Chondrocyte (in vitro differentiated cells): ENCODE measurements at places on chromosomes 16 and 17.
A peak's percentile ranks its signal among the peaks of the same experiment; 100 is the strongest.

- no peak for DNase-seq
Measured at GRCh38 chr17:57910462-57911420, 44.5 kb downstream of the CUEDC1 start.

DNA sequence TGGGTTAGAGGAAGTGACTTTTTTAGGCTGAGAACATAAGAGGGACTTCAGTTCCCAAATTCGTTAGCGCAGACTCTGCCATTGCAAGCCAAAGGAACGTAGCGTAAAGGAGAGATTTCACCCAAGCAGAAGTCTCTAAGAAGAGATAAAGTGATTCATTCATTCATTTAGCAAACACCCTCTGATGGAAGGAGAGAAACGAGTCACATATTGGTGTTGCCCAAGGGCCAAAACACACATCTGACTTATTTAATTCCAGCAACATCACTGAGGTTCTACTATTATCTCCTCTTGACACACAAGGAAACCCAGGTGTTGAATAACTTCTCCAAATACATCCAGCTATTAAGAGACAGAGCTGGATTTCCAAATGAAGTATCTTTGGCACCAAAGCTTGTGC is 85.7 kb upstream of the CACNG3 start:
- DNase-seq: no peak

GRCh38 chr17:7781429-7781828 is 52.6 kb upstream of the KDM6B start:
- DNase-seq: no peak

- DNase-seq: no peak
Measured at GRCh38 chr16:57534337-57534880, 2.0 kb downstream of the CCDC102A start.

- no peak for DNase-seq
Measured at GRCh38 chr16:22022151-22022550, 14.2 kb downstream of the MOSMO start.

- no peak for DNase-seq
Measured at GRCh38 chr16:57112403-57113041, 20.1 kb downstream of the CPNE2 start.

- DNase-seq: no peak
Measured at GRCh38 chr17:8847891-8848290, 19.6 kb downstream of the PIK3R6 start.

DNA sequence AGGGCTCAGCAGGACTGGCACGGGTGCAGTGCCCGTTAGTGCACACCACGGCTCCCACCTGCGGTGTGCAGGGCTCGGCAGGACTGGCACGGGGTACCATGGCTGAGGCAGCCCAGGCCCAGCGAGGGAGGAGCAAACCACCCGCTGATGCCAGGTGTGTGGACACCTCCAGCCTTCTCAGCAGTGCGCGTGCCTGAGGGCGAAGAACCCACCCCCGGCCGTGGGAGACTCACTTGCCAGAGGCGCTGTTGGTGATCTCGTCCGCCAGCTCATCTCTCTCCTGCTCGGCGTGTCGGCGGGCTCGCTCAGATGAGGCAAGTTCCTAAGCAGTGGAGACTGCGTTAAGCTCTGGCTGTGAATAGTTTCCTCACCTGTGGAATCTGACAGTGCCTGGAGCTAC is 45.4 kb downstream of the NDEL1 start:
- no peak for DNase-seq

DNA sequence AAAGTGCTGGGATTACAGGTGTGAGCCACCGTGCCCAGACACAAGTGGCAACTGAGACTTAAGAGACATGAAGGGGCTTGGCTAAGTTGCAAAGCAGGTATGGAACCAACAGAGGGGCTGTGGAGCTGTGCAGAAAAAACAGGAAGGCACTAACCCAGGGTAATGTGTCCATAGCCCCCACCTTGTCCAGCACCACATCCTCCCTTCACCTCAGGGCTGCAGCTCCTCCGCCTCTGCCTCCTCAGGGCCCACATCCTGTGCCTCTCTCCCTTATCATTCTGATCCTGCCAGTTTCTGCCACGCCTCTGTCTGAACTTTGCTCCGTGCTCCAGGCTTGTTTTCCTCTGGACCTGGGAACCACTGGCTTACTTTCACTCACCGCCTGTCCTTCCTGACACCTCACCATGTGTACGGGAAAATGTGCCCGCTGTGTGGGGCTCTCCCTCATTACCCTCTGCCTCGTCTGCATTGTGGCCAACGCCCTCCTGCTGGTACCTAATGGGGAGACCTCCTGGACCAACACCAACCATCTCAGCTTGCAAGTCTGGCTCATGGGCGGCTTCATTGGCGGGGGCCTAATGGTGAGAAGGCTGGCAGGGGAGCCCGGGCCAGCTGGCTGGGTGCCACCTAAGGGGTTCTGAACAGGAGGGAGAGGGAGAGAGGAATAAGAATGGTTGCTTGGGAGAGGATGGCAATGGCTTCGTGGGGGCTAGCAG is at the start of gene TM4SF5:
TSS of gene TM4SF5 (plus strand) at position 368 of the 716 bp plus-strand sequence. CDS start at position 405, 37 bp downstream.
- DNase-seq: peak; percentile 60

- DNase-seq: no peak
Measured at GRCh38 chr17:78484271-78485246, 92.6 kb downstream of the DNAH17 start.

GRCh38 chr17:46822388-46822921 is 4.0 kb upstream of the WNT3 start:
- no peak for DNase-seq

DNA sequence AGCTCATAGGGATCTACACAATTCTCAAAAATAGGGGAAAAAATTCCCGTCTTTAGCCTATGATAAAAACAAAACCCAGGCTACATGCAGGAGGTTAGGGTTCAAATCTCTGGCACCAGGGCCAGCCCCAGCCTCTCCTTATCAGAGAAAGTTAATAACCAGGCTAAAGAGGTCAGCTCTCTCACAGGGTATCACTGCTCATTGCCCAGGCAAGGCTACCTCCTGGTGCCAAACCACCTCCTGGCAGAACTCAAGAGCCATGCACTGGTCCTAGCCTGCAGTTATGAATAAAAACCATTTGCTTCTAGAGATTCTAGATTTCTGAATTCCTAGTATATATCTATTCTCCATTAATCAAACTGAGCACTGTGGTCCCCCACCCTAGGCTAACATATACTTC is 65.8 kb downstream of the CREBBP start:
- no peak for DNase-seq

GRCh38 chr17:19286751-19287341 is 49.7 kb downstream of the EPN2 start:
- no peak for DNase-seq

DNA sequence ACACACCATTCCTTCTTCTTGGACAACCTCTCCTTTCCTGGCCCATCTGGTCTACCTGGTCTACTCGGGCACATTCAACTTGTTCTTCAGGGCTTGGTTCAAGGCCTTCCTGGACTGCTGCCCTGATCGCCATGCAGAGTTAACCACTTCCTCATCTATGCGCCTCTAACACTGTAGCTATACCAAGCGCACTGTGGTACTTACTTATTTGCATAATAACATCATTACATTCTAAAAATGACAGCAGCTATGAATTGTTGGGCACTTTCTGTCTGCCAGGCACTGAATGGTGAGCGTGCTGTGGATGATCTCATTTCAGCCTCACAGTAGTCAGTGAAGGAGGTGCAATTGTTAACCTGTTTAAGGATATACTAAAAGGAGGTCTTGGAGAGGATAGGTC is 66.9 kb upstream of the SDK2 start:
- no peak for DNase-seq

DNA sequence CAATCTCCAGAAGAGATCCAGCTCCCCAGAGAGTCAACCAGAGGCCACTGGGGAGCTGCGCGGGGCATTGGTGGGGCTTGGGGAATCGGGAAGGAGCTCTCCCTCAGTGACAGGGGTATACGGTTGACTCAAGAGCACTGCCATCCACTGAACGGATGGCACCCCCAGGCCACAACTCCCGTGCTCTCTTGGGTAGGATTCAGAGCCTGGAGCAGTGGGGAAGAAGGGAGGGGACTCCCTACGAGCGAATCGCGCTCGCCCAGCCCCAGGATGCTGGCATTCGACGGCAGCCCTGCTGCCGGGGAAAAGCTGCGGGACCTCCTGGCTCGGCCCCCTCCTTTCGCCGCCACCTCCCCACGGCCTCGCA is 473 bp upstream of the TPPP3 start:
- DNase-seq: no peak

GRCh38 chr17:410543-411401 is 58.2 kb upstream of the RPH3AL start:
- no peak for DNase-seq

GRCh38 chr16:84574191-84574590 is 43.7 kb downstream of the COTL1 start:
- DNase-seq: no peak

DNA sequence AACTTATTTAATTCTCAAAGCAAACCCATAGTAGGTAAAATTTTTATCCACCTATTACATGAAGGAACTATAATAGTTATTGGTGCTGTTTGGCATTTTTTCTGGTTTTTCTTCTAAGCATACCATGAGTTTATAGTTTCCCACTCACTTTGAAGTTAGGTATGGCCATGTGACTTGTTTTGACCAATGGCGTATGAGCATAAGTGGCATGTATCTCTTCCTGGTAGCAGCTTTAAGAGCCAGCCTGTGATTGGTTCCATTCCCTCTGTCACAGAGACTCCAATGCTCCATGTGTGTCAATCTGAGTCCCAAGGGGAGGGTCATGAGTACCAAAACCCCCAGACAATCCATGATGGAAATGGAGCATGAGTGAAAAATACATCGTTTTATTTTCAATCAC is 282.9 kb upstream of the N4BP1 start:
- DNase-seq: no peak

DNA sequence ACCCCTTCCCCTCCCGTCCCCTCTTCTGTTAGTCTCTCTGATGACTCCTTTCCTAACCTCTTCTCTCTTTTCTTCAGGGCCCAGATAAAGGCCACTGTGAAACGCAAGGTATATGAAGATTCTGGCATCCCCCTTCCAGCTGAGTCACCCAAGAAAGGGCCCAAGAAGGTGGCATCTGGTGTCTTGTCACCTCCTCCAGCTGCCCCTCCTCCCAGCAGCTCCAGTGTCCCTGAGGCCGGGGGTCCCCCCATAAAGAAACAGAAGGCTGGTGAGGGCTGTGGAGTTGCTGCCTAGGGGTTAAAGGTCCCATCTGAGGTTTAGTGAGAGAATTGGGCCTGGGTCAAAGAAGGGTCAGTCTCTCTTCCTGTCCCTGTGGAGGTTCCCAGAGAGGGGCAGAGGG is 4.0 kb downstream of the RNASEK start:
- DNase-seq: no peak

DNA sequence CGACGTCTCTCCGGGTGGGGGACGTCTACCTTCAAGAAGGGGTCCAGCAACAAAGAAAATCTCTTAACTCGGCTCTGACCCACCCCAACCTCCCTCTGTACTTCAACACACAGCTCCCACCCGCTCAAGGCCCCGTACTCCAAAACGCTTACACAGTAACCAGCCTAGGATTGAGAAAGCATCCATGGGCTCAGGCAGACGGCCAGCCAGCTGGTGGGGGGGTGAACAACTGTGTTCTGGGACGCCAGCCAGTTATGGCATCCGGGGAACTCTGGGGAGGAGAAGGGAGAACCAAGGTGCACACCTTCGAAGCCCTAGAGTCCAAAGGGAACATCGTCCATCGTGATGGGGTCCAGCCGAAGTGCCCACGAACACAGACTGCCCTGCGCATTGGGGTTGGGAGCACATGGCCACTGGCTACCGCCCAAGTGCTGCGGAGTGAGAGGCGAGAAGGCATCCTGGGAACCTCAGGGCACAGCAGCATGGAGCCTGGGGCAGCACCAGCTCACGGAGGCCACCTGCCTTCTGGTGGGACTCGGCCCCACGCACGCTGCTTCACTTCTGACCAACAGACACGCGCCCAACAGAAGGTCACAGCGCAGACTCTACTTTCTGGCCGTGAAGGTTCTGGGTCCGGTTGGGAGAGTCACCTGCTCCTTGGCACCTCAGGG is 14.3 kb downstream of the SLC16A3 start:
- no peak for DNase-seq

DNA sequence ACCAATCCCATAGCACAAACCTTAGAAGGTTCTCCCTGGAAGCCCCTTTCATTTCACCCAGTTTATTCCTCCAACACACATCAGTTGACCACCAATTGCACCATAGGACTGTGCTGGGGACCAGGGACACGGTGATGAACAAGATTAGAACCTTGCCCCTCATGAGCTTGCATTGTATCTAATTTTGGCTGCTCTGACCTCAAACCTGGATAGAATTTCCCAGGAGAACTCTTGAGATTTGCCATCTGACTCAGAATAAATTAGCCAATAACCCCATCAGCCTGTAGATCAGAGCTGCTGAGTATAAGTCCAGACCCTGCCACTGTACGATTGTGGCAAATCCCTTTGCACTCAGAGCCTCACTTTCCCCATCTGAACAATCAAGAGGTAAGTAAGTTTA is 52.1 kb downstream of the CDH11 start:
- no peak for DNase-seq
